ENCODE measurements at places on chromosomes 16 and 17.
A peak's percentile ranks its signal among the peaks of the same experiment; 100 is the strongest.

GRCh38 chr16:2980227-2981176 lies at the start of gene PKMYT1:
Gene PKMYT1, minus strand, starts transcription at chr16:2980446. Its CDS starts 789 bp downstream, at chr16:2979657.
- DNase-seq = peak; percentile 95

GRCh38 chr17:34527908-34528470 lies 51.4 kb upstream of the TMEM132E start:
- no peak for DNase-seq

DNA sequence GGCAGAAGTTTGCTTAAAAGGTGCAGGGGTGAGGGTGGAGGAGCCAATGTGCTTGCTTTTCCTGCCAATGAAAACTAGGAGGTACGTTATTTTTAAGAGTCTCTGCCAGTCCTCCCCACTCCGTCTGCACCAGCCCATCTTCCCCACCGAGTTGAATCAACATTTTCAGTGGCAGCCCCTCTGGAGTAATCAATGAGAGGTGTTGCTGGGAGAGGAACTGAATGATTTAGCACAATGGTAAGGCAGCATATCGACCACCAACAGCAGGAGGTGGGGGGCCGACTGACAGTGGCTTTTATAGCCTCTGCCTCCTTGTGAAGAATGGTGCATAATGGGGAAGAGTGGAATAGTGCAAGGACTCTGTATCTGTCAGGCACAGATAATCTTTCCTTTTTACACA lies 1465.0 kb upstream of the GOT2 start:
- no peak for DNase-seq

- DNase-seq = no peak
These were observed 1.9 kb upstream of the TRIM37 start for GRCh38 chr17:59108400-59109102.

DNA sequence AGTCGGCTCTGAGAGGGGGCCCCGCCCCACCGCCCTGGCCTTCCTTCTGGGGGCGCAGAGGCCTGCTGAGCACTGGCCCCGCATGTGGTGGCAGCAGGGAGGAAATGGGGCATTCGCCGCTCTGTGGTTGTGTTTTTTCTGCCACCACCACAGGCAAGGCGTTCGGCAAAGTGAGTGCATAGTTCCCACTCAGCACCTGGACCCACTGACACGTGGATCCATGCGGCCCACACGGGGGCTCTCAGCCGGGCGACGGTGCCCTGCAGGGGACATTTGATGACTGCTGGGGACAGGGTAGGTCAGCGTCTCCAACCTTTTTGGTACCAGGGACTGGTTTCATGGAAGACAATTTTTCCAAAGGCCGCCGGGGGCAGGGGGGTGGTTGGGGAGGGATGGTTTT lies 70.9 kb downstream of the ENGASE start:
- DNase-seq = no peak

- no peak for DNase-seq
These were observed 35.9 kb upstream of the NUDT7 start for GRCh38 chr16:77686385-77686784.

- DNase-seq = no peak
These were observed 26.6 kb downstream of the BCO1 start for GRCh38 chr16:81265052-81265451.

GRCh38 chr16:87254296-87254695 lies 62.9 kb downstream of the C16orf95 start:
- no peak for DNase-seq

DNA sequence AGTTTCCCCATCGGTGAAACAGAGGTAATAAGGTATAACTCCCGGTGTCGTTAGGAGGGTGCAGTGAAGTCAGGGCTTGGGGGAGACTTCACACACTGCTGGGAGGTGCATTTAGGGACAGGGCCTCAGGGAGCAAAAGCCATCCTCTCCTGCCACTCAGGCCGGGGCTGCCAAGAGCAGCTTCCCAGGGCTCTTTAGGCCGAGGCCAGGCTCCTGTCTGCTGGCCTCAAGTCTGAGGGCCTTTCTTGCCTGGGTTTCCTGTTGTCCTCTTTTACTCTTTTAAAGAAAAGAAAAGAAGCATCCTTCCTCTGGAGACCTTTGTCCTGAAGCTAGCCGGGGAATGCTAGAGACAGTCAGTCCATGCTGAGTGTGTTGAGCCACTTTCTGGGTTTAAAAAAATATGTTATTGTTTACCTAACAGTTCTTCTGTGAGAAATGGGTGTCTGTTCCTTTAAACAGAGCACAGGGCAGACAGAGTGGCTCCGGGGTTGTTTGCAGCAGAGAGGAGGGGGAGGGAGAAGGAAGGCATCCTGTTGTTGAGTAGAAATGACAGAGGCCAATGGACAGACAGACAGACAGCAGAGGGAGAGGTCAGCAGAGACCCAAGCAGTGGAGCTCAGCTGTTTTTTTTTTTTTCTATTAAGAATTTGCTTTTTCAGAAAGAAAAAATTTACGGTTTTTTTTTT lies 79.1 kb downstream of the C17orf67 start:
- DNase-seq = no peak

DNA sequence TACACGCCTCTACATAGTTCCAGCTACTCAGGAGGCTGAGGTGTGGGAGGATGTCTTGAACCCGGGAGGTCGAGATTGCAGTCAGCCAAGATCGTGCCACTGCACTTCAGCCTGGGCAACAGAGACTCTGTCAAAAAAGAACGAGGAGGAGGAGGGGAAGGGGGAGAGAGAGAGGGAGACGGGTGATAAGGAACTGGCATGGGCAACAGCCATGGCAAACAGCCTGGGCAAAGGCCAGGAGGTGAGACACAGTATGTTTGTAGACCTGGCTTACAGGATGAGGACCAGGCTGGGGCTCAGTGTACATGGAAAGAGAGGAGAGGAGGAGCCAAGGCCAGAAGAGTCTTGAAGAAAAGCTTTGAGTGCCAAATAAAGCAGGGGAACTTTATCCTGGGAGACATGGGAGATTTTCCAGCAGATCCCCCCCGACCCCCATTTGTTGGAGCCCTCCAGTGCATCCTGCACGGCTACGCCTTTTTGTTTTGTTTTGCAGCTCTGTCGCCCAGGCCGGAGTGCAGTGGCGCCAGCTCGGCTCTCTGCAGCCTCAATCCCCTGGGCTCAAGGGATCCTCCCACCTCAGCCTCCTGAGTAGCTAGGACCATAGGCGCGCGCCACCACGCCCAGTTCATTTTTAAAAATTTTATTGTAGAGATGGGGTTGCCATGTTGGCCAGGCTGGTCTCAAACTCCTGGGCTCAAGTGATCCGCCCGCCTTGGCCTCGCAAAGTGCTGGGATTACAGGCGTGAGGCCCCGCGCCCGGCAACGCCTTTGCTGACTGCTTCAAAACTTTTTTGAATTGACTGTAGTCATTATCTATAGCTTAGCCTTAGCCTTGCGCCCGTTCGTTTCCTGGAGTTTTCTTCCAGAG lies 1.3 kb upstream of the ALKBH5 start:
- DNase-seq = no peak

- DNase-seq = no peak
These were observed 9.4 kb downstream of the SYNGR3 start for GRCh38 chr16:1998852-1999801.

GRCh38 chr17:74860872-74861661 lies 1.4 kb upstream of the GRIN2C start:
- DNase-seq = no peak

GRCh38 chr16:70746708-70747424 lies 54.1 kb downstream of the VAC14 start:
- peak; percentile 9 for DNase-seq

- no peak for DNase-seq
These were observed 27.6 kb downstream of the MXRA7 start for GRCh38 chr17:76683011-76683755.

DNA sequence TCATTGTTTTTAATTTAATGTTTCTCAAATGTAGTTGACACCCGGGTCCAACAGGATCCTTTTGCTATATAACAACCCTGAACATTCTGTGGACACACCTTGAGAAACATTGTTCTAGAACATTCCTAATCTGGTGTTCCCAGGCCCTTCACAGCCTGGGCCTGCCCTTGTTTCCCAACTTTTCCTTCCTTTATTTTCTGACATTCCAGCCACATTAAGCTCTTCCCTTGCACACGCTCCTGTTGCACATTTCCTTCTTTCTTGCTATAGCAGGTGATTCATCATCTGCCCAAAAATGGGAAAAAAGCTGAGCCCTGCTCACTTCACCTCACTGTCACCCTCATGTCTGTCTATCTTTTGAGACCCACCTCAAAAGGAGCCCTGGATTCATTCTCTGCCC lies 67.9 kb upstream of the MARCHF10 start:
- no peak for DNase-seq

DNA sequence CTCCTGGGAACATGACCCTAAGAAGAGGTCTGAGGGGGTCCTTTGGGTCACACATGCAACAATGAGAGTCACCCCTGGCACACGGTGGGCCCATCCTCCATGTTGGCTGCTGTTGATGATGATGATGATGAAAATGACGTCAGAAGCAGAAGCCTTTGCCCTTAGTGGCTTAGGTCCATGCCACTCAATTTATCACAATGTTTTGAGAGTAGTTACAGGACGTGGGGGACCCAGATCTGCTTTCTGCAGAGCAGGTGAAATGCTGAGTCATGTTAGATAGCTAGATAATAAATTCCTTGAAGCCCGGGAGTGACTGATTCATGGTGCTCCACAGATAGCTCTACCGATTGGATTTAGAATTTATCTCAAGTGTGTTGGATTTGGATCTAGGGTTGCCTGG lies 53.9 kb downstream of the VPS35L start:
- DNase-seq = no peak

- no peak for DNase-seq
These were observed 317.2 kb upstream of the ZFHX3 start for GRCh38 chr16:73365016-73365551.

DNA sequence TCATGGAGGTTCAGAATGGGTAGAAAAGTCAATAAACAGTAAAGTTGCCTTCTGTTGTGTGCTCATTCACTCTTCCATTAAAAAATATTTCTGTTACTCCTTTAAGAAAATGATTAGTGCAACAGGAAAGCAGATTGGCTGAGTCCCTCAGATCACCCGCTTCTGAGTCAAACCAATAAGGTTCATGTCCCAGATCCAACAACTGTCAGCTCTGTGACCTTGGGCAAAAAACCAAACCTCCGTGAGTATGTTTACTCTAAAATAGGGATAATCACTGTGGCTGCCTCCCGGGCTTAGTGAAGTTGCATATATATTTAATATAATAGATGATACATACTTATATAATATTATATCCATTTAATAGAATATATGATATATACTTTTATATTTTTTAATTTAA lies 698.5 kb upstream of the RBFOX1 start:
- no peak for DNase-seq

GRCh38 chr16:1527836-1528811 lies 5.3 kb upstream of the TMEM204 start:
- DNase-seq = no peak

DNA sequence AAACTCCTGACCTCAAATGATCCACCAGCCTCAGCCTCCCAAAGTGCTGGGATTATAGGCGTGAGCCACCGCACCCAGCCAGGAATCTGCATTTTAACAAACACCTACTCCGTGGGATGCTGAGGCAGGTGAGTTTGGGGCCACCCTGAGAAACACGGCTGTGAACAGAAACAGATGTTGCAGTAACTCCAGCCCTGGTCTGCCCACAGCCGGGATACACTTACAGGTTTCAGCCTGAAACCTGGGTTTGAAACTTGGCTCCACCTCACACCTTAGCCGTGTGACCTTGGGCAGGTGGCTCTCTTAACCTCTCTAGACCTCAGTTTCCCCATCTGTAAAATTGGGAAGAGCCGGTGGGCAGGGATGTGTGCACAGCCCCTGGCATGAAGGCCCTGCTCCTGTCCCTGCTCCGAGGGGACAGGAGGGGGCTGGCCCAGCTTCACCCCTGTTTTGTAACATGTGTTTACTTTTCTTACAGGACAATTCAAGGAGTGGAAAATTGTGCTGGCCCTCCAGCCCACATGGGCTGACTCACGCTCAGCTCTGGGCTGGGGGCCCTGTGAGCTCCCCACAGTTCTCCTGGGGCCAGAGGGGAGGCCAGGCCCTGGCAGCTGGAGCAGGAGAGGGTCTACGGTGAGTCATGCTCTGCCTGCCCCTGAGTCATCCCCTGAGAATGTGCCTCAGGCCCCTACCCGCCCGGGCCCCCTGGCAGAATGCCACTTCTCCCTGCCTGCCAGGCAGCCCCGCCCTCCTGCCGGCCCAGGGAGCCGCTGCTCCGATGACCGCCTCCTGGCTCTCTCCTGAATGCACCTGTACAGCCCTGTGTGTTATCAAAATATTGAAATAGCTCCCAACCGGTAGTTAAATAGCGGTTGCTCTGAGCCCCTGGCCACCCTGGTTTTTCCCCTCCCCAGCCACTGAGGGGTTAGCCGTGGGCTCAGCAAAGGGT lies 7.7 kb upstream of the PPL start:
- no peak for DNase-seq

DNA sequence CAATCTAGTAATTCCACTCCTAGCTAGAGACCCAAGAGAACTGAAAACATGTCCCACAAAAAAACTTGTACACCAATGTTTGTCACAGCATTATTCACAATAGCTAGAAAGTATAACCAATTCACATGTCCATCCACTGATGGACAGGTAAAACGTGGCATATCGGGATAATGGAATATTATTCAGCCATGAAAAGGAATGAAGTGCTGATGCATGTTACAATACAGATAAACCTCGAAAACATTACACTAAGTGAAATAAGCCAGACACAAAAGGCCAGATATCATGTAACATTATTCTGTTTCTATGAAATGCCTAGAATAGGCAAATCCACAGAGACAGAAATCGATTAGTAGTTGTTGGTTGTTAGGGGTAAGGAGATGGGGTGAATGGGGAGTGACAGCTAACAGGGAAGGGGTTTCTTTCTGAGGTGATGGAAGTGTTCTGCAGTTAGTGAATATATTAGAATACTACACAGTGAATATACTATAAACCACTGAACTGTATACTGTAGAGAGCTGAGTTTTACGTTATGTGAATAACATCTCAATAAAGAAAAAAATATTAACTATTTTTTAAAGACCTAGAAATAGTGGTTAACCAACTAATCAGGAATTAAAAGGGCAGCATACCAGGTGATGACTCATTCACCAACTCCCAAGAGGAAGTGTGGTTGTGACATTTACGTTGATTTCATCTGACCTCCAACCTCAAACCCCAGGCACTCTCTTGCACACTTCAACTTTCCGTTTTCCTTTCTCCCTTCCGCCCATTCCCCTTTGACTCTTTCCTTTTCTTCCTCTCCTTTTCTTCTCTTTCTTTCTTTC lies 48.6 kb downstream of the GAS7 start:
- peak; percentile 37 for DNase-seq

- DNase-seq = no peak
These were observed 55.7 kb downstream of the SCNN1B start for GRCh38 chr16:23357761-23358290.
